A549 treated with ZK216348 at 1 μM for 4 hours (cell line): ENCODE measurements at places on chromosomes 13 and 19. TPM values are rescaled to one million over a fixed set of nuclear protein-coding genes. Genes with fewer than 3 reads are reported as not detected.

The ZNF177 gene
- total RNA-seq: 0.30 to 0.74 TPM (median 0.62 TPM) in 5 replicates

The ZFR2 gene
- 0.13 to 0.30 TPM (median 0.24 TPM) in 3 of 5 replicates, not detected in the others for total RNA-seq

The RLN3 gene
- total RNA-seq: not detected in 5 replicates

The TMEM190 gene
- total RNA-seq: 1.2 to 2.3 TPM (median 1.3 TPM) in 5 replicates

The KCNC3 gene
- total RNA-seq: 0.78 to 1.7 TPM (median 1.5 TPM) in 5 replicates

The SYCN gene
- not detected in 5 replicates for total RNA-seq
